T47D (cell line): ENCODE measurements at places on chromosomes 5 and 9.

- no peak for DNase-seq
Measured at GRCh38 chr5:151196556-151197290, 27.2 kb downstream of the CCDC69 start.

DNA sequence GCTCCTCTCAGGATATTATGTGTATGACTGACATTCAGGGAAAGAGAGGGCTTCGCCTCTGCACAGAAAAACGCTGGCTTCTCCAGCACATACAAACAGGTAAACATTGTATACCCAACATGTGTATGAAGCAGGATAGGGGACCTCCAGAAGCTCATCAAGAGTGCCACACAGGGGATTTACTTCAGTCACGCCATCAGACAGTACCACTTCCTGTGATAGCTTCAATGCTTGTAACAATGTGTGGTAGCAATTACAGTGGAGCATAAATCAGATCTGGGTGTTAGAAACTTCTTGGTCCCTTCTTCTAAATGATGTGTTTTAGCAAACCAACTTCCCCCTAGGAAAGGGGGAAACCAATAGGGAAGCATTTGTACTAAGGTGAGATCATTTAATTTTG, 160.8 kb downstream of the TSSK1B start:
- DNase-seq = no peak

- no peak for DNase-seq
Measured at GRCh38 chr5:14016549-14016948, 72.1 kb upstream of the DNAH5 start.

DNA sequence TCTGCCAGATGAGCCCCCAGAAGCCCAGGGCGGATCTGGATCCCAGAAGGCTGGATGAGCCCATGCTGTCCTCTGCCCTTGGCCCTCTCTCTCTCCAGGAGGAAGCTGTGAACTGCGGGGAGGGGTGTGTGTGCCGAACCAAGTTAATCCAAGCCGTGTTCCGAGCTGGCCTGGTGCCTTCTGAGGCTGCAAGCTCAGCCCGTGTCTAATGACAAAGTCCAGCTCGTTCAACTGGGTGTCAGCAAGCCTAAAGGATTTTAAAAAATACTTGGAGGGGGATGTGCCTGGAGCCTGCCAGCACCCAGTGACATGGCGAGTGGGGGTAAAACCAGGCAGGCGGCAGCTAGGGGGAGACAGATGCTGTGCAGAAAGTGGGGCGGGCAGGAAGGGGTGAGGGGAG, 8.0 kb downstream of the STC2 start:
- no peak for DNase-seq

- no peak for DNase-seq
Measured at GRCh38 chr5:108945094-108945493, 197.4 kb downstream of the FER start.

GRCh38 chr9:17930071-17930470, 351.2 kb downstream of the SH3GL2 start:
- DNase-seq = no peak

- no peak for DNase-seq
Measured at GRCh38 chr9:126621061-126621918, 7.6 kb downstream of the LMX1B start.

GRCh38 chr5:175920231-175920811, 47.8 kb downstream of the THOC3 start:
- DNase-seq = no peak

DNA sequence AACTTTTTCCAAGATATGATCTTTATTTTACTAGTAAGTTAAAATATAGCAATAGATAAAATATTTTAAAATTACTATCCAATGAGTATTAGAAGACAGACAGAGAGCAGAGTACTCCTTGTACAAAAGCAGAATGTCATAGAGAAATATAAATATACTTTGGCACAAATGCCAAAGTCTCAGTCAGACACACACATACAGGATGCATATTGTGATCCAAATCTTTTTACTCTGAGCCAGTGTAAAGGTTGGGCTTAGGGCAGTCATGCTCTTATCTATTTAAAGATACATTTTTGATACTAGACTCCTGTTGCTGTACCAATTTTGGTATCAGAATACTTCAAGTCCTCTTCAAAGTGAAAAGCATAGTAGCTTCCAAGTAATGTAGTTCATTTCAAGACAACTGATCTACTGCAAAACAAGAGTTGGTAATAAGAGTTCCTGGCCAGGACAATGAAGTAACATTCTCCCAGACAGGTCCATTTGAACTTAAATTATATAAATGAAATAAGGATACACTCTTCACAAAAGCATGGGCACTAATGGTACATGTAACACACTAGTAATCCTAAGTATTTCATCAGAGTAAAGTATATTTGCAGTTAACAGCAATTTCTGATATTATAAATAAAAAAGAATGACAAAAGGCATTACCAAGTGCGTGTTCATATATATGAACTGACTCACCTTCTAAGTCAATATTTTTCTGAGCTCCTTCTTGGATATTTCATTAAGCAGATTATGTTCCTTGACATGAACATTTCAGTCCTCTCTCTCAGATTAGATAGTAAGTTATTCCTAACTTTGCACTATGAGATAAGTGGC, 10.5 kb downstream of the PFDN1 start:
- DNase-seq = no peak

DNA sequence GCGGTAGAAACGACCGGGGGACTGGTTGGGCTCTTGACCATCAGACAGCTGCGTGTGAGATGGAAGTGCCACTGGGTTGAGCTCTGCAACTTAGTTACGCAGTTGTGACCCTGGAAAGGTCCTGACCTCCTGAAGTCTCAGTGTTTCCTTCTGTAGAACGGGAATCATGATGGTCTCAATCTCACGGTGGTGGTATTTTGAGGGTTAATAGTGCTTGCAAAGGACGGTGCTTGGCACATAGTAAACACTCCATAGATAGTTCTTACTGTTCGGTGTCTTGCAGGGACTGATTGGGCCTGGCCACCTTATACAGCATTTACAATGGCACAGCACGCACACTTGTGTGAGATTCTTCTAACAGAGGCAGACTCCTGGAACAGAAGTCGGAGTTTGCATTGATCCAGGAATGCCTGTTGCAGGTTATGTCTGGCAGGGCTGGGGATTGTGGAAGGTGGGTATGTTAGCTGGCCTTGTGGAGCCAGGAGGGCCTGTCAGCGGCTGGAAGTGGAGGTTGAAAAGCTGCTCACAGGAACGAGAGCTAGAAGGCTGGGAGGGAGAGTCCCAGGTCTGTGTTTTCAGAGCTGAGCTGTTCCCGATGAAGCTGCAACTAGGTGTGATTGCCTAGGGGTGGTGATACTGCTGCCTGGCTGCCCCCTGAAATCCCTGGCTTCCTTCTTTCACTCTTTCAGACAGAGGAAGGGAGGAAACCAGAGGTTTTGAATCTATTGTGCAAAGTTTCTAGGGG, 962 bp upstream of the TXN start:
- DNase-seq = peak; percentile 26

DNA sequence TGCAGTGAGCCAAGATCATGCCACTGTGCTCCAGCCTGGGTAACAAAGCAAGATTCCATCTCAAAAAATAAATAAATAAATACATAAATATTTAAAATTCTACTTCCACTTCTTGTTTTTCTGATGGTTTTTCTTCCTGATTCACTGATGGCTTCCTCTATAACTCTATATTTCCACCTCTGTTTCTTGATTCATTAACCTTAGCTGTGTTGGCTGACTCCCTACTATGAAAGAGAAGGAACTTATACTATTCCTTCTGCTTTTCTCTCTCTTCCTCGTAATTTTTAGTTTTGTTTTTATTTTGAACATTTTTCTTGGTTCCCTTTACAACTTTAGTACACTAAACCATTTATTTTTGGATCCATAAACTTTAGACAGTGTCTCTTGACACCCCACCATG, 103.5 kb downstream of the MAMDC2 start:
- DNase-seq = no peak
